ENCODE measurements at places on chromosomes 5 and 9.

DNA sequence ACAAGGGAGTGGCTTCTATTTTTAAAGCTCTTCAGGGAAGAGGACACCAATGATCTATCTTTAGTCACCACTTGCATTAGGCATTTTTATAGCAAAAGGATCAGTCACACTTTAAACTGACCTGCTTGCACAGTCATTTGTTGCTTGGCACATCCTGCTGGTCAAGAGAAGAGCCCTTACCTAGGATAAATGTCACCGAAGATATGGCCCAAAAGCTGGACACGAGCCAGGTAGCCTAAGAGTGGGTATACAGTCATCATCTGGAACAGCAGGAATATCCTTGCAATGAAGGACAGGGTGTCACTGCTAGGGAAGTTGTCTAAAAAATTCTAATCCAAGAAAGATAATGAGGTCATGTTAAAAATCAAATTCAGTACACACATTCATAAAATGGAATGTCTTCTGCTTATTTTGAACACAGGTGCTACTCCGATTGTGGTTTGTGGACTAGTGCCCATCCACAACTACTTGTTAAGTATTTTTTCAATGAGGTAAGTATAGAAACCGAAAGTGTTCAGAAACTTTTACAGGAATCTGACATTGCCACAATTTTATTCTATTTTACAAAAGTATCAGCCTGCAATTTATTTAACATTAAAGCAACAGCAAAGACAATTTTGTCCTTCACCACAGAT is 78.4 kb downstream of the SLC38A9 start:
- no peak for DNase-seq

DNA sequence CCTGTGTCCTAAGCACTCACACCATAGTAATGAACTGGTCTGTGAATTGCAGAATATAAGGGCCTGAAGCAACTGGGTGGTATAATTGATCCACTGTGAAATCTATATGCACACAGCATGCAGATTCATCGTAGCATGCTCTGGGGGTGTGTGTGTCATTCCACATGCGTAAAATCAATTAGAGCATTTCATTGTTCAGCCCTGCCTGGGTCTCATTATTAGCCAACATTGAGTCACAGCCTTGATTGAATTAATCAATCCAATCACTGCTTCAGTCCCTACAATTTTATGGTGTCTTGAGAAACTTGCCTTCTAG is 248.0 kb downstream of the ADAMTSL1 start:
- DNase-seq: no peak

DNA sequence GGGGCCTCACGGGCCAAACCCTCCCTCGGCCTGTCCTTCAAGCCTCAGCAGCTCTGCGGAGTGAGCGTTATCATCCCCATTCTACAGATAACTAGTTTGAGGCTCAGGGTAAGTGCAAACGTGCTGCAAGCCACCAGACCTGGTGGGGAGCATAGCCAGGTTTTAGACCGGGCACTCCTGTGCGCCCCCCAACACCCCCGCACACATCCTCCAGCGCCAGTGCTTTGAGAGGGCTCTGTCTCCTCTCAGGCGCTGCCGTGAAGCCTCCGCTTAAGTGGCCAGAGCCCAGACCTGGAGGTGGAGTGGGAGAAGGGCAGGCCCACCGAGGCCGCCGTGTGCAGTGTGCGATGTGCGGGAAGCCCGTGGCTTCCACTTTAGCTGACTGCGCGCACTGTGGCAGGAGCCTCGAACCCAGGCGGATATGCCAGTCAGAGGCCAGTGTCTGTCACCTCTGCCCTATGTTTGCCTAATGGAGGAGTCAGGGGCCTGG is 1.6 kb upstream of the MGAT1 start:
- DNase-seq: no peak

GRCh38 chr5:36529142-36529541 is 77.3 kb upstream of the SLC1A3 start:
- no peak for DNase-seq

DNA sequence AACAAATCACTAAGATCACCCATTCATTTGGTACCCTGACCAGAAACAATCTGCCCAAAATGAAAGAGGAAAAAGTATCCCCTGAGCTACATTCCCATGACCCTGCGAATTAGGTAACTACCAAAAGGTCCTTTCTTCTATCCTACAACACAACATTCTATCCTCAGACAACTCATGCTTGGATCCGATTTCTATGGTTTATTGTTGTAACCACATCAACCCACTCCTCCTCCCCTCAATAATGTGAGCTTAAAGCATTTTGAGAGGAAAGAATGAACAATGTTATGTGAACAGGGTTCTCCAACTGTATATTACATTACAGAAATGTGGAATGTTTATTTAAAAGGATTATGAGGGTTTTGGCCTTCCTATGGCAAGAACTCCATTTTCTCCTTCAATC is 4.0 kb downstream of the SLC35D2 start:
- peak; percentile 92 for DNase-seq

DNA sequence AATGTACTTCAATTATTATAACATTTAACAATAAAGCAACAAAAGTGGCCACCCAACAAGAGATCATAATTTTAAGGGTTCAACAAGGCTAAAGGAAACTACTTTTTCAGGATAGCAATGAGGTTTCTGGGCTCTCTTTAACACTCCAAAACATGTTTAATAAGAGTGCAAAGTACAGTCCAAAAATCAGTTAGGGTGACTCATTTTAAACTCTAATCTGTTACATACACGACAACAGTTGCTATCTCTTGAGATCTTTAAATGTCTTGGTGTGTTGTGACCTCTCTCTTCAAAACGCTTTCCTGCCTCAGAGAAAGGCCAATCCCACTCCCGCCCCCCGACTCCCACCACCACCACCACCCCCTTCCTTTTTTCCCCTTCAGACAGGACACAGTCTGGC is 11.5 kb downstream of the NFIB start:
- DNase-seq: no peak

GRCh38 chr5:114166081-114166480 is 195.8 kb upstream of the KCNN2 start:
- DNase-seq: no peak

GRCh38 chr9:110880189-110880588 is 158.1 kb downstream of the LPAR1 start:
- DNase-seq: no peak

GRCh38 chr5:149217096-149217802 is 54.4 kb upstream of the AFAP1L1 start:
- no peak for DNase-seq

- DNase-seq: no peak
Measured at GRCh38 chr5:154159343-154159742, 31.2 kb upstream of the GALNT10 start.

- no peak for DNase-seq
Measured at GRCh38 chr9:19533373-19533772, 124.6 kb downstream of the ACER2 start.

GRCh38 chr5:173055983-173056782 is at the start of gene CREBRF:
Gene CREBRF, plus strand, starts transcription at chr5:173056352. Its CDS starts 24,424 bp downstream, at chr5:173080776.
- DNase-seq: peak; percentile 93

- peak; percentile 71 for DNase-seq
Measured at GRCh38 chr5:13218518-13218917, 726.0 kb downstream of the DNAH5 start.

- no peak for DNase-seq
Measured at GRCh38 chr5:52898961-52899680, 90.0 kb upstream of the ITGA2 start.

- peak; percentile 43 for DNase-seq
Measured at GRCh38 chr5:36373527-36374086, 71.9 kb upstream of the RANBP3L start.

- DNase-seq: no peak
Measured at GRCh38 chr9:31745468-31745867, 639.0 kb upstream of the ACO1 start.

DNA sequence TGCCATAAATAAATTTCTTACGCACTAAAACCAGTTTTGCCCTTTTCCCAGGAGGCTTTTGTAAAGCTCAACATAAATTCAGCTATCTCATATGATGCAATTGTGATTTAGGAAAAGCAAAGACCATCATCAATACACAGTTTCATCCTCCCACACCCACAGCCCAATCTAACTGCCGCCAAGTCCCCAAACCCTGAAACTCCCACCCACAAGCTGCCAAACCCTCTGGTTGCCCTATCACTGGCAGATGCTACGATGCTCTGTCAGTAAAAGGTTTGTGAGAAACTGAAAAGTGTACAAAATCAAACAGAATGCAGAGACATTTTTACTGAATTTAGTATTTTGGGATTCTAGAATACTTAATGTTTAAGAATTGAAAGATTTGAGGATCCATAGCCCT is 42.8 kb upstream of the NR4A3 start:
- DNase-seq: no peak

- DNase-seq: no peak
Measured at GRCh38 chr5:151739939-151740335, 18.5 kb downstream of the ATOX1 start.

GRCh38 chr5:57259704-57260103 is 85.8 kb downstream of the GPBP1 start:
- no peak for DNase-seq

DNA sequence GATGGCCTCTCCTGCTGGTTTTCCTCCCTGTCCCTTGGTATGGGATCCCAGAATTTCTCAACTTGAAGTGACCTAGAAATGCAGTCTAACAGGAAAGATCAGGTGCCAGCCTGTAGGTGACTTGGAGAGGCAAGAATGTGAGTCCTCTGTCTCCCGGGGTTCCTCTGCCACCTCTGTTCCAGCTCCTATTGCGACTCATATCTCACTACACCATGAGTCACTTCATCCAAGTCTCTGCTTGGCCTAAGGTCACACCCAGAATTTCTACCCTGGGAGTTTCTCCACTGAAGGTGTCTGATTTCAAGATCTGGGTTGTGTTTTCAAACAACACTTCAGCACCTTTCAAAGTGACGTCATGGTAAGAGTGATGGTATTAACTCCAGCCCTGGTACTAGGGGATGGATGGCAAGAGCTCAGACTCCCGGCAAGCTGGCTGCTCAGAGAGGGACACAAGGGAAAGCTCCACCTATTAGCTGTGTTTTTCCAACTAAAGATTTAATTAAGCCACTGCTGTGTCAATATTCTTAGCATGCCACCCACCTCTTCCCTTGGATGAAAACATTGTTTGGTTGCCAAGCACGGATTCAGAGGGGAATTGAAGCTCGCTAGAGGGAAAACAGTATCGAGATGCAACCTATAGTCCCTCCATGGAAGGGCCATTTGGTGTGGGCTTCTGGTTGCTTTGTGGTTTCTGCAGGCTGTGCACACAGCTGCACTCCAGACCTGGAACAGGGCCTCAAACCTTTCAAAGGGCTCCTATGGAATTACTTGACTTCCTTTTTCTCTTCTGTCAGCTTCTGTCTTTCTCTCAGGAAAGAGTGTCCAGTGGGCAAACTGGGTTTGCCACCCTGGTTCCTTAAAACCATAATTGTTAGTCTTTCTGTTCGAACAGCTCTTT is 205.7 kb downstream of the GAS1 start:
- DNase-seq: no peak

- no peak for DNase-seq
Measured at GRCh38 chr5:5919411-5919810, 458.9 kb downstream of the MED10 start.

- DNase-seq: no peak
Measured at GRCh38 chr5:61991430-61991829, 314.6 kb upstream of the KIF2A start.

GRCh38 chr9:37650873-37651768 is at the start of gene FRMPD1:
Gene FRMPD1, plus strand, starts transcription at chr9:37650954. Its CDS starts 41,688 bp downstream, at chr9:37692642.
- peak; percentile 40 for DNase-seq

DNA sequence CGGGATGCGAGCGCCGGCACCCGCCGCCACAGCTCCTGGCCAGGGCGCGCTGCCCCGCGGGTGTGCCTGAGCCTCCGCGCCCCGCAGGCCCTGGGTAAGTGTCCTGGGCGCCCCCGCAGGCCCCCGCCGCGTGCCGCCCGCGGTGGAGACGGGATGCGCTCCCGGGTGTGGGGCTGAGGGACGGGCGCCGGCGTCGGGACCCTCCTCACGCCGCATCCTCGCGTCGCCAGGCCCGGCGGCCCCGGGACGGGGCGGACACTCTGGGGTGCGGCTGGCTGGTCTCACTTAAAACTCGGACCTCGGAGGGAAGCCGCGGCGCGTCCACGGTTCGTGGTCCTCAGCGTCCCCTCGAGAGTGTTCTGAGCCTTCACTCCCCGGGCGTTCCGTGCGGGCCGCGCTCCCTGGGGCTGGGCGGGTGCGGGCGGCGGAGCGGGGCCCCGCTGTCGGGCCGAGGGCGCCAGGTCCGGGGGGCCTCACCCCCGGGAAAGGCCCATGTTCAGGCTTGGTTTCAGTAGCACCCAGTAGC is 275 bp downstream of the AHRR start:
- no peak for DNase-seq

DNA sequence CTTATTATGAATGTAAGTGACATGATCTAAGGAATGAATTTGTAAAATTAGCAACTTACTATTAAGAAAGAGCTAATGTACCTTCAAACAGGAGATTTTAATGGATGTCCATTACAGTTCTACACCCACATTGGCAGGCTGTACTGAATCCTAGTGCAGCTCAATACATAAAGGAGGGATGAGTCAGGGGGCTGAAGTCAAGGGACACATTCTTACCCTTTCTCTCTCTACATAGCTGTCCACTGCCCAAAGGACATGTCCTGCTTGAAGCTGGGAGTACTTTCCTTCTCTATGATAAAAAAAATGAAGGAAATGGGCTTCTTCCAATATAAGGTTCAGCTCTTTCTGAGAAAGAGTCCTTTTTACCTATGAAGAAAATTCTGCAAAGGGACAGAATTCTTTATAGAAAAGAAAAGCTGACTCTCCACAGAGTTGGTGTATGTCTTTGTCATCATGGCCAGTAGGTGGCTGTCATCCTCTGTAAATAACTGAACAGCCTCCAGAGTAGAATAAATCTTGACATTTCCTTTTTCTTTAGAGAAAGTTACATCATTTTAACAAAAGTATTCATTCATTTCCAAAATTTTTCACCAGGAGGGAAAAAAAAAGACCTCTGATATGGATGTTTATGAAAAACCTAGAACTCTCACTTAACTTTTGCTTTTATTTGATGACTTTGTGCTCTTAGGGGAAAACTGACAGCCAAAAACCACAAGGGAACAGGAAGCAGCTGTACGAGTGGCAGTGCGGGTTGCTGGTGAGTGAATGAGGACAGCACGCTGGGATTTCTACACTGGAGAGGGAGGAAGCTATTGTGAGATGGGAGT is 13.1 kb upstream of the IFNA14 start:
- peak; percentile 45 for DNase-seq

DNA sequence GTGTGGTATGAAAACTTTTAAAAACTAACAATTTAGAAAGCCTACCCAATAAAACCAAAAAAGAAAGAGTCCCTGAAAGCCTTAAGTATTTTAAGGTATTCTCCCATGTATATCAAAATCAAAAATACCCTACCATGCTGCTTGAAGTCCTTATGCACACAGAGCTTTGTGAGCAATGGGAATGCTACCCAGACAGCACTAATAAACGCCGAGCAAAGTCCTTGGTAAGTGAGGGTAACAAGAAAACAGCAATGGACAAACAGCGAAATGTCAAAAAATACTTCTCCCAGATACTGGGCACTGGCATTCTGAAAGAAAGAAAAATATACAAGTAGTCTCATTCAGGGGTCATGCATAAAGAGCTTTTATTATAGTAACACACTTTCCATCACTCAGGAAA is 27.4 kb downstream of the ERMP1 start:
- DNase-seq: no peak

- DNase-seq: no peak
Measured at GRCh38 chr5:88483964-88484672, 215.5 kb upstream of the TMEM161B start.

GRCh38 chr5:177409043-177409801 is at the start of gene F12:
Gene F12, minus strand, starts transcription at chr5:177409564. Its CDS starts 37 bp downstream, at chr5:177409527.
- DNase-seq: no peak

- no peak for DNase-seq
Measured at GRCh38 chr9:109310486-109310901, 10.4 kb downstream of the EPB41L4B start.
